Effector CD8-positive, alpha-beta T cell (primary cell): ENCODE measurements at places on chromosomes 5 and 9.

GRCh38 chr9:31321256-31321655 is 1063.2 kb upstream of the ACO1 start:
- no peak for DNase-seq

- DNase-seq = no peak
Measured at GRCh38 chr9:17928228-17928627, 349.4 kb downstream of the SH3GL2 start.

- DNase-seq = no peak
Measured at GRCh38 chr9:110290001-110290400, 33.7 kb upstream of the TXN start.

GRCh38 chr9:109726119-109726518 is 53.9 kb upstream of the PALM2AKAP2 start:
- DNase-seq = no peak

DNA sequence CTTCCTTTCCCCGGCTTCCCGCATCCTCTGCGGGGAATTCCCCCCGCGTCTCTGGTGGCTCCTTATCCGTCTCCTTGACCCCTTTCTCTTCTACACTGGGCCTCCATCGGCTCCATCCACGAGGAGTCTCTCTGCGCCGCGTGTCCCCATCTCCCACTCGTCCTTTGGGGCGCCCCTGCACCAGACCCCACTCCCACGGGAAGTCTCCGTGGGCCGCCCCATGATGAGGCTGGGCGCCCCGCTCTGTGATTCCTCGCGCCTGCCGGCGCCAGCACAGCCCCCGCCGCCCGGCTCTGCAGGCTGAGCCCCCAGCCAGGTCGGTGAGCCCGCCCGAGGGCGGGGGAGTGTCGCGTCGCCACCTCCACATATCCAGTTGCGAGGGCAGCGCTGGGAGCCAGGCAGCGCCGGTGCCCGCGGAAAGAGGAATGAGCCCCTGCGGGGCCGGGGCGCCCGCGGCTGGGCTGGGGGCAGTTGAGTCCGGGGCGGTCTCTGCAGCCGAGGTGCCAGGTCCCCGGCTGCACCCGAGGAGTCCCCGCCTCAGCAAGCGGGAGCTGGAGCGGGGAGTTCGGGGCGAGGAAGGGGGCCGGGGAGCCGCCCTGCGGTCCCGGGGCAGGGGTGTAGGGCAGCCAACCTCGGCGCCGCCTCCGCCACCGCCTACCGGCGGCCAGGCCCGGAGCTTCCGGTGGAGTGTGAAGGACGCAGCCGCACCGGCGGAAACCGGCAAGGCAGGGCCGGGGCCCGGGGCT is 2.1 kb upstream of the TRAF1 start:
- peak; percentile 32 for DNase-seq

DNA sequence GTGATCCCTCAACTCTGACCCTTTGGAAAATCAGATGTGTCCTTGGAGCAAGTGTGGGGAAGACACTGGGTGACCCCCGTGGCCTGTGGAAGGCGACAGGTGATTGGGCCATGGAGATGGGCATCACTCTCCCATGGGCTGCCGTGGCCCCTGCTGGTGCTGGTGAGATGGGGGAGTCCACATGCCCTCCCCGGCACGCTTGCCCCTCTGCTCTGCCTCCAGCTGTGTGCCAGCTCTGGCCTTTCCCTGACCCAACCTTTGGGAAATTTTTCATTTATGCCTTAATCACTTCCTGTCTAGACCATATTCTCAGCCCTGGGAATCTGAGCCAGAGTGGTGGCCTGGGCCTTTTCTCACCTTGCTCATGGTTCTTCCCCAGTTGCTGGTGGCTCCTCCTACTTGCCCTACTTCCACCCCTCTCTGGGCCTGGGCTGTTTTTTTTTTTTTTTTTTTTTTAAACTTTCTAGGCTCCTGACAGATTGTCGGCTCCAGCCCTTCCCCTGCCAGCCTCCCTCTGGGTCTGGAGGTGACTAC is 56.6 kb downstream of the RGS3 start:
- peak; percentile 16 for DNase-seq

GRCh38 chr9:120710110-120710981 is 3.9 kb downstream of the MEGF9 start:
- no peak for DNase-seq

GRCh38 chr9:36551129-36551528 is 21.6 kb upstream of the MELK start:
- DNase-seq = no peak
